ENCODE measurements at places on chromosomes 6 and 20.

GRCh38 chr6:158086504-158087223 is 81.4 kb downstream of the SERAC1 start:
- peaks cover 10% of the 10 kb centered on the region for H3K4me1 ChIP-seq
- H3K36me3 ChIP-seq: no peaks in the 10 kb centered on the region
- peak overlapping the region; percentile 84 for H3K27ac ChIP-seq
- DNase-seq: peak; percentile 58
- H3K27me3 ChIP-seq: no peaks in the 10 kb centered on the region

GRCh38 chr20:57621421-57622200 is 1.4 kb upstream of the ZBP1 start:
- H3K36me3 ChIP-seq: no peaks in the 10 kb centered on the region
- no peaks in the 10 kb centered on the region for H3K27me3 ChIP-seq
- H3K27ac ChIP-seq: no peak overlapping the region

DNA sequence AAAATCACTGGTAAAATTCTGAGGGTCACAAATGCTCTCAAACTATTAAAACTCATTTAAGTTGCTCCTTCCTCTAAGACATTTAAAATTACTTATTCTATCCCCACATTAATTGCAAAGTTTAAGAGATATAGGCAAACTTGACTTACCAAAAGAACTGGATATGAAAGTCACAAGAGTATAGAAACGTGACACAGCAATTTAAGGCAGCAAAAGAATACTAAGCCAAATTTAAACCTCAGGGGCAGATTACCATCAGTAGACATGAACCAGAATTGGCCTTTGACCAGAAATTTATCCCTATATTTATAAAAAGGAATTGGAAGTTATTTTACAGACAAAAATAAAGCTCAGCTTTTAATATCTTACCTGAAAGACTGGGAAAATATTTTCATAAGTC is 56.0 kb downstream of the MAP3K7 start:
- no peaks in the 10 kb centered on the region for H3K4me1 ChIP-seq
- H3K4me3 ChIP-seq: no peak overlapping the region
- no peak overlapping the region for H3K27ac ChIP-seq
- H3K36me3 ChIP-seq: no peaks in the 10 kb centered on the region

DNA sequence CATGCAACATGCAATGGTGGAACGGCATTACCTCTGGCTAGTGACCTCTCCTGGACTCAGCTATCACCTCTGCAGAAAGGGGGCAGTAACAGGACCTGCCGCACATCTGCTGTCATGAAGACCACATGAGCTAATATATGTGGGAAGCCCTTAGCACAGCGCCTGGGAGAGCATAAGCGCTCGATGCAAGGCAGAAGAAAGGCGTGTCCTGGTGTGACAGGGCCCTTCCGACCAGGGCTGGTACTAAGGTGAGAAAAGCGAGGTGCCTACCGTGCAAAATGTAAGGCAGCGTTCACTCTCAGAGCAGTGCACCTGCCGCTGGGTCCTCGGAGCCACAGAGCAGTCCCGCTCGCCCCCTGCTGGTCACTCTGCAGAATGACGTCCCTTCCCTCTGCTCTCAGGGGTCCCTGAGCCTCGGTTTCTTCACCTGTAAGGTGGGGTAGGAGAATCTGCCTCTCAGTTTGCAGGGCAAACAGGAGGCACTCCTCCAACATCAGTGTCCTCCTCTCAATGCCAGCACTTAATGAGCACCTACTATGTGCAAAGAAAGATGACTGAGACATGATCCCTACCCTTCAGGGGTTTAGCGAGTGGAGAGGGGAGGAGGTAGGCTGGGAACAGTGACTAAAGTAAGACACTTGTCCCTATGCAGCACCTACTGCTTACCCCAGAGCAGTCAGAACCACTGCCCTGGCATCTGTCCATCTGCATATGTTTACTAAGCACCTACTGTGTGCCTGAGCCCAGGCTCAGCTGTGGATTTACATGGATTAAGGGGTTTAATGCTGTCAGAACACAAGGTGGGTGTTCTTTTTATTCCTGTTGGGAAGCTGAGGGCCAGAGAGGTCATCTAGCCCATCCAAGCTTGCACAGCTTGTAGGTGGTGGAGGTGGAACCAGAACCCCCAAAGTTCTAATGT is 41.1 kb upstream of the PTGIS start:
- no peak overlapping the region for H3K4me3 ChIP-seq
- no peak overlapping the region for H3K27ac ChIP-seq
- no peaks in the 10 kb centered on the region for H3K27me3 ChIP-seq
- DNase-seq: peak; percentile 75
- H3K36me3 ChIP-seq: no peaks in the 10 kb centered on the region

DNA sequence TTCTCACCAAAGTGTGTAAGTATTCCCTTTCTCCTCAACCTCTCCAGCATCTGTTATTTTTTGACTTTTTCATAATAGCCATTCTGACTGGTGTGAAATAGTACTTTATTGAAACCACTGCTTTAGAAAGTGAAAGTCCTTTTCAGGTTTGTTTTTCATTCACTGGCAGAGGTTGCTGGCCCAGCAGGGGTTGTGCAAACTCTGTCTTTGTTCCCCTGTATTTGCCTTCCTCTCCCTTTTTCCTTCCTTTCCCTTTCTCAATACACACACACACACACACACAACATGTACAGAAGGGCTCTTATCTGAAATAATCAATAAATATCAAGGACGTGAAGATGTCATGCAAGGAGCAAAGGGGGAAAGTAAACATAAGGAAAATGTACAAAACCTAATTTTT is 99.8 kb downstream of the LY86 start:
- H3K36me3 ChIP-seq: no peaks in the 10 kb centered on the region
- H3K4me3 ChIP-seq: no peak overlapping the region
- H3K4me1 ChIP-seq: peaks cover 14% of the 10 kb centered on the region
- H3K27ac ChIP-seq: no peak overlapping the region

DNA sequence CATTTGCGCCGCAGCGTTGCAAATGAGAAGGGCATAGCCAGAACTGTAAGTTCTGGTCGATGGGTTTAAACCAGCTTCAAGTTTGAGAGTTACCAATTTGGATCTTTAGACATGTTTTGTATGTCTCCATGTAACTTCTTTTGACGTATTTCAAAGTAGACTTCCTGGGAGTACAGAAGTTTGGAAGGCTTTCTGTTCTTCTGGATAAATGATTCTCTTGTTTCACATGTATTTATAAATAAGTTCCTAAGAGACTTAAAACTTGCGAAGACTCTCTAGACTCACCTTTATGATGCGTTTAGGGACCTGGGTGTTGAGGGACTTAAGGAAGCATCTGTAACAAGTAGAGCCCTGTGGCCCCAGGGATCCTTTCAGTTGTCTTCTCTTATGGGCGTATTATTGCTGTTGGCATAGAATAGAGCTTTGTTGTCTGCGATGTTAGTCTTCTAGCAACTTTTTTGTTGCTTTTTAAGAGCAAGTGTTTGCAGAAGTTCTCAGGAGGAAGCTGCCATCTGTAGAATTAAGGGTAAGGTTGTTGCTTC is 1.3 kb downstream of the CDYL start:
- H3K4me1 ChIP-seq: peaks cover 19% of the 10 kb centered on the region
- H3K4me3 ChIP-seq: peak overlapping the region; percentile 67
- DNase-seq: no peak
- H3K27ac ChIP-seq: no peak overlapping the region
- H3K36me3 ChIP-seq: no peaks in the 10 kb centered on the region
- H3K27me3 ChIP-seq: no peaks in the 10 kb centered on the region

DNA sequence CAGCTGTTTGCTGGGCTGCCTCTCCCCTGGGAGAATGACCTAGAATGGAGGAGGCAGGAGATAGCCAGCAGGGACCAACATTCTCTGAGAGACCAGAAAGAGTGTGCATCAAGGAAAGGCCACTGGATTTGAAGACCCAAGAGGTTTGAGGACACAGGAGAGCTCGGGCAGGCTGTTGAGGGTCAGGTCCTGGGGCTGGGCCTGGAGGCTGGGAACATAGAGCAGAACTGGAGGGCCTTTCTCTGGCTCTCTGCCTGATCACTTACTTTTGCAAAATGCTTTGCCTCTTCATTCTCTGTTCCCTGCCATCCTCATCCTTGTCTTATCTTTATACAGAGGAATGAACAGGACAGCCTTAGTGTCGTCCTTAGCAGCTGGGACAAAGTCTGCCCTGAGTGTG is 2.5 kb downstream of the IYD start:
- no peaks in the 10 kb centered on the region for H3K27me3 ChIP-seq
- no peak overlapping the region for H3K27ac ChIP-seq
- H3K36me3 ChIP-seq: no peaks in the 10 kb centered on the region
- peaks cover 2% of the 10 kb centered on the region for H3K4me1 ChIP-seq

Measured in testis (tissue), 5 donors.